ENCODE measurements at places on chromosomes 2 and 18. TPM values are rescaled to one million over a fixed set of nuclear protein-coding genes. Genes with fewer than 3 reads are reported as not detected.

TRIM43 gene
- total RNA-seq: not detected

DNA sequence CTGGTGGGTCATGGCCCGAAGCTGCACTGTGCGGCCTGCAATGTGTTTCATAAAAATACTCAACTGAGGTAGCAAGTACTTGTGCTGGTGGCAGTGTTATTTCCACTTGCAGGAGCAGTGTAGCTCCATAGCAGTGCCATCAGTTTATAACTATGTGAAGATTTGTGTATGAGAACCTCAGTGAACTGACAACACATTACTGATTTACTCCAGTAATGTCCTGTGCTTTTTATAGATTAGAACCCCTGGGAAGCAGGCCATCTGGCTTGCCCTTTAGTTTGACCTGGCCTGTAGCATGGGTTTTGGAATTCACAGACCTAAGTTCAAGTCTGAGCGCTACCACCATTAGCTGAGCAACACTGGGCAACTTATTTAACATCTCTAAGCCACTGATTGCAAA is 99.7 kb upstream of the AQP4 start:
- no peak for DNase-seq

ACMSD gene
- total RNA-seq: not detected

ALPI gene
- total RNA-seq: not detected

- DNase-seq: no peak
Measured at GRCh38 chr2:97952357-97952756, 43.4 kb downstream of the TMEM131 start.

All from A172 (cell line).